ENCODE measurements at places on chromosomes 16 and 17.

DNA sequence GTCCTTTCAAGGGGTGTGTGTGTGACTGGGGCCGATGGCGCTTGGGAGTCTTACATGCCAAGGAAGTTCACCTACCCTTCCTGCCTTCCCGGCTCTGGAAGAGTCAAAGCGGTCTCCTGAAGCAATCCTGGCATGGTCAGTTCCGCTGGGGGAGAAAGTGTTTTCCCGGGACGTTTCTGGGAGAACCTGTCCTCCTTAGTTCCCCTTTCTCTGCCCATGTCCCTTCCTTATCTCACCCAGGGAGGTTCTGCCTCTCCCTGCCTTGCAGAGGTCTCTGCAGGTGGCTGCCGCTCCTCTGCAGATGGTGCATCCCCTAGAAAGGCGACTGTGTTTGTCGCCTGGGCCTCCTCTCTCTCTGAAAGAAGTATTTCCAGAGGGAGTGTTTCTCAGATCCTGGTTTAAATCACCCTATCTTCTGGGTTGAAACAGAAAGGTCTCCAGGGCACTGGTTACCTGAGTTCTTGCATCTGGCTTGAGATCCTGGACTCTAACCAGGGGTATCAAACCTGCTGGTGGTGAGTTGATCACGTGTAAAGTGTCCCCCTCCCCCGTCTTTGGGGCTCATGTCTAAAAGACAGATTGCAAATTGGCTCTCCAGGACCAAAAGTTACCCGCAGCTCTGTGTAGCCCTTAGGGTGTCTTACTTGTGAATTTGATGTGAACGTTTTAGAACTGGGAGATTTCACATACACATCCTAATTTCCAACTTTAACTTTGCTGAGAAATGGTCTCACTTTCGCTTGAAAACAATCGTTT is 1.9 kb downstream of the PRKCB start:
- no peak for DNase-seq

GRCh38 chr17:49707246-49707607 is 537 bp downstream of the SLC35B1 start:
- DNase-seq, result peak; percentile 16

- no peak for DNase-seq
Measured at GRCh38 chr17:49406421-49407061, 8.1 kb downstream of the PHB1 start.

DNA sequence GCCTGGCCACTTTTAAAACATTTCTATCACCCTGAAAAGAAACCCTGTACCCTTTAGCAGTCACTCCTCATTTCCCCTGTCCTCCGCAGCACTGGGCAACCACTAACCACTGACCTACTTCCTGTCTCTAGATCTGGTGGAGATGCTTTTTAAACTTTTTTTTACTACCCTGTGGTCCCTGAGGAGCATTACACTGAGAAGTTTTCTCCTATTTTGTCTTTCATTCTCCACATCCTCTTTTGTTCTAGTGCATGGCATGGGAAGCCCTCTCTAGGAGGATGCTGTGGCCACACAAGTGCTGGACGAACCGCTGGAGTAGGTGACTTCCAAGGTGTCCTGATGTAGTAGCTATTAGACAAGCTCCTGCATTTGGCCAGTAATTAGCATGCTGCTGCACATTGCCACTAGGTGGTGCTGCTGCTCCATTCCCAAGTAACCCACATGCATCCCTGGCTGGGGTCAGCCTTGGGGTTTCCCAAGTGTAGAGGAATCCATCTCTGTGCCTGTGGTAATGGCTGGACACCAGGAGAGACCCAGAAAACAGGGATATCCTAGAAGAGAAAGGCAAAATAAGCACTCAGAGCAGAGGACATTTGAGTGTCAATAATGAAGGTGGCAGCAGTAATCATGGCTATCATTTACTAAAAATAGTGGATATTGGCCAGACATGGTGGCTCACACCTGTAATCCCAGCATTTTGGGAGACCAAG is 143.8 kb upstream of the CRHR1 start:
- peak; percentile 77 for DNase-seq

- DNase-seq, result no peak
Measured at GRCh38 chr17:39143552-39144093, 7.8 kb downstream of the PLXDC1 start.

- peak; percentile 59 for DNase-seq
Measured at GRCh38 chr17:64491034-64491860, 5.6 kb downstream of the POLG2 start.

DNA sequence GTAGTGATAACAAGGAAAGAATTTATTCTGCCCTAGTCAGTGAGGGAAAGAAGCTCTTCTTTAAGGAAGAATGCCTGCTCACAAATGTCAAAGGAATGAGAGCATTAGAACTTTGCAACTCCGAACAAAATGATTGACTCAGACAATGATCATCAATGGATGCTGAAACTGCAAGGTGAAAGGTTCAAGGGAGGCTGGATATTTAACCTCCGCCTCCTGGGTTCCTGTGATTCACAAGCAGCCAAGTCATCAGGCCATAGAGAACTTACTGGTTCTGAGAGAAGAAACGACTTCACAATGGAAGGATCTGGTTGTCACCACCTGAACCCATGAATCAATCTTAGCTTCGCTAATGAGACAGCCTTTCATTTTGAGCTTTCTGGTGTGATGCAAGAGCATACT is 16.0 kb upstream of the SCNN1B start:
- DNase-seq, result no peak

GRCh38 chr16:75099738-75100602 is 16.6 kb downstream of the LDHD start:
- DNase-seq, result no peak

DNA sequence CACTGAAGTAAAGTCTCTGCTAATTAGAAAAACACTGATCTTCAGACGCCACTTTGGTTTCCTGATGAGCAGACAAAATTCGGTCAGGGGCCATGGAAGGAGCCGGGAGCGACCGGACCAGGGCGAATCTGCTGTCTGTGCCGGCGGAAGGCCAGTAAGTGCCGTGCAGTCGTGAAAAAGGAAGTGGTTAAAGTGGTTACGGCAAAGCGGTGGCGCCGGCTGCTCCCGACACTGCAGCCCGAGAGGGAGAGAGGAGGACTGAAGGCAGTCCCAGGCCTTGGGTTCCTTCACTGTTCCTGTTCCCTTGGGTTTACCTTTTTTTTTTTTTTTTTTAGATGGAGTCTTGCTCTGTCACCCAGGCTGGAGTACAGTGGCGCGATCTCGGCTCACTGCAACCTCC is 17.3 kb upstream of the HEXD start:
- DNase-seq, result no peak

DNA sequence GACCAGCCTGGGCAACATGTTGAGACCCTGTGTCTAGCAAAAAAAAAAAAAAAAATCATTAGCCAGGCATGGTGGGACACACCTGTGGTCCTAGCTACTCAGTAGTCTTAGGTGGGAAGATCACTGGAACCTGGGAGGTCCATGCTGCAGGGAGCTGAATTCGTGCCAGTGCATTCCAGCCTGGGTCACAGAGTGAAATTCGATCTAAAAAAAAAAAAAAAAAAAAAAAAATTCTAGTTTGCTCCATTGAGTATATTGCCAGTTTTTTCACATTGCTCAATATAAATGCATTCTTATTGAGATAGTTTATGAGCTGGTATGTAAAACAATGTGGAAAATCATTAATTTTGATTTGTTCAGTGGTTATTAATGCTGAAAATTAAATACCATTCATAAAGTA is 52.0 kb downstream of the ABHD15 start:
- no peak for DNase-seq

All from ACHN (cell line).